NCI-H2081 (cell line): ENCODE measurements at places on chromosomes 12 and 14.

DNA sequence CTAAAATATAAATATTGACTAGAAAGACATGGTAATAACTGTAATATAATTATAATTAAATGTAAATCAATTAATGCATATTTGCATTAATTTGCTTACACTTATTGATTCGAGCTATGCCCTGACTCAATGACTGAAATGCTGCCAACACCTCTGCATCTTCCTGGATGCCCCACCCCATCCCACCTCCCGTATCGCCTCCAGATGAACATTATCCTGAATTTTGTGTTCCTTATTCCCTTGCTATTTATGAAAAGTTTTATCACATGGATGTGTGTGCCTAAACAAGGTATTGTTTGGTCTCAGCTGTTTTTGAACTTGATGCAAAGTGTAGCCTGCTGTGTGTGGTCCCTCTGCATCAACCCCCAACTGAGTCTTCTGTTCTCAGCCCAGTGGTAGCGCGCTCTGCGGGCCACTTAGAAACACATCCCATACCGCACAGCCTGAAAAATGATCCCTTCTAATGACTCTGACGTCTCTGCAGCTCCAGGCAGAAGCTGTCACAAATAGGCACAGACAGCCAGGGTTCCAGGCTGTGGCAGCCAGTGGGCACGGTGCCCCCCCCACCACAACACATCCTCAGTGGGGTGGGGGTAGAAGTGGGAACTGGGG, 96.5 kb downstream of the PRMT8 start:
- DNase-seq, result no peak

DNA sequence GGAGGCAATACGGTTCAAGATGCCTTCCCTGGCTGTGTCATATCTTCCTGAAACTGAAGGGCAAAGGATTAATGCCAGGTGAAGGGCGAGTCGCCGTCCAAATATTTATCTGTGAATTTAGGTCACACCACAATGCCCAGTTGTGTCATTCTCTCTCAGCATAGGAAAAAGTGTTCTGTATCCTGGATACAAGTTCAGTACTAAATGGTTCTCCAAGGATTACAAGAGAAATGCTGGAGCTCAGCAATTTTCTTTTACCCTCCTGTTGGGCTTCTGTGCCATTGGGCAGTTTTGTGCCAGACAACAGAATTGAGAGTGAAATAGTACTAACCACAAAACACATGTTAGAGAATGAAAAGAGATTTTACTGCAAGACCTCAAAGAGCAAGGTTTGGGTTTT, 493.9 kb downstream of the EGLN3 start:
- no peak for DNase-seq

- no peak for DNase-seq
These were observed 26.1 kb upstream of the AACS start for GRCh38 chr12:125038976-125039625.

DNA sequence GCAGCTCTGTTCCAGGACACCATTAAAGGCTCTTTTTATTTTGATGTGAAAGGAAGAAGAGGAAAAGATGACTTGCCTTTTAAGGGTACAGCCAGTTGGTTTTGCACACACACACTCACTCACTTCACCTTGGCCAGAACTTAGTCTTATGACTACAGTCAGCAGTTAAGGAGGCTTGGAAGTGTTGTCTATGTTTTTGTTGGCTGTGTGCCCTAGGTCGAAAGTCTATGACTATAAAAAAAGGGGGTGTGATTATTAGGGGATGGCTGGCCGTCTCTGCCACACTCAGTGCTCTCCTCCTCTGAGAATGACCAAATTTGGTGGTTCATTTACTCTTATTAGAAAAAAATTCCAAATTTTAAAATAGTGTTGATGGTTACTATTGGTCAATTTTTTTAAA, 139.5 kb upstream of the OTX2 start:
- no peak for DNase-seq

DNA sequence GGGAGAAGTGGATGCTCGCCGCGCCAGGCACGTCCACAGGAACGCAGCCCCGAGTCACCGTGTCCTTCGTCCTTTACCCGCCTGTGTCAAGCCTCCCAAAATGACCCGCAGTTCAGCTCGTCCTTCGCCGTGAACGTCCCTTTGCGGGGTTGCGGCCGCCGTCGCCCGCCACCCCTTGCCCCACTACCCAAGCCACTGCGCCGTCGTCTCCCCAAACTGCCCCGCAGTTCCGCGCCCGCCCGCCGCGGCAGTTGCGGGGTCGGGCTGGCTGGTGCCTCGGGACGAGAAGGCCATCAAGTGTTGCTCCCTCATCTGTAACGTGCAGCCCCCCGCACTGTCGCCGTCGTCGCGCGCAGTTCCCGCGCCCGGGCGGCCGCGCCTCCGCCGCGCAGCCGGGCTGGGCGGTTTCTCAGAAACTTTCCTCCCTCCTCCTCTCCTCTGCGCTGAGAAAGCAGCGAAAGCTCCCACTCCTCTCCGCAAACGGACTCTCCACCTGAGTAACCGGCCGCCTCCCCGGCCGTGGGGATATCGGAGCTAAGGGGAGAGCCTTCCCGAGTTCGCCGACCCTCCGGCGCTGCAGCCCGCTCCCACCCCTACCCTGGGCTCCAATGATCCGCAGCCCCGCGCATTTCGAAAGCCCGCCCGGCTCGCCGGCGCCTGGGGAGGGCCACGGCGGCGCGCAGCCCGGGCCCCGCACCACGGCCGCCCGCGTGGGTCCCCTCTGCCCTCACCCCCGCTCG, 6.7 kb downstream of the CDKN1B start:
- DNase-seq, result no peak

DNA sequence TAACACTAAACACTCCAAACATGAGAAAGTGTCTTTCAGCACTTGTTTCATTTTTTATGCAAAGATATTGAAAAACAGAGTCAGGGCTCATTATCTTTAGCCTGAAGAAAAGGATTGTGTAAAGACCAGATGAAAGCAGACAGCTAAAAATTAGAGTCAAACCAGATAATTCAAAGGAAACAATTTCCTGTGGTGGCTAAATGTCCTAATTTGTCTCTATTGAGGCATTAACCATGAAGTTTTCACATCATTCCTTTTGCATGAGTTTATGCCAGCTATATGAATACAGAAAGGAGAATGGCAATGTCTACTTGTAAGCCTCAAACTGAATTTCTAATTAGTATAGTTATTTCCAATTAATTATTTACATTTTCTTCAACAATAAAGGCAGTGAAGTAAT, 338.5 kb downstream of the FSCB start:
- DNase-seq, result no peak

DNA sequence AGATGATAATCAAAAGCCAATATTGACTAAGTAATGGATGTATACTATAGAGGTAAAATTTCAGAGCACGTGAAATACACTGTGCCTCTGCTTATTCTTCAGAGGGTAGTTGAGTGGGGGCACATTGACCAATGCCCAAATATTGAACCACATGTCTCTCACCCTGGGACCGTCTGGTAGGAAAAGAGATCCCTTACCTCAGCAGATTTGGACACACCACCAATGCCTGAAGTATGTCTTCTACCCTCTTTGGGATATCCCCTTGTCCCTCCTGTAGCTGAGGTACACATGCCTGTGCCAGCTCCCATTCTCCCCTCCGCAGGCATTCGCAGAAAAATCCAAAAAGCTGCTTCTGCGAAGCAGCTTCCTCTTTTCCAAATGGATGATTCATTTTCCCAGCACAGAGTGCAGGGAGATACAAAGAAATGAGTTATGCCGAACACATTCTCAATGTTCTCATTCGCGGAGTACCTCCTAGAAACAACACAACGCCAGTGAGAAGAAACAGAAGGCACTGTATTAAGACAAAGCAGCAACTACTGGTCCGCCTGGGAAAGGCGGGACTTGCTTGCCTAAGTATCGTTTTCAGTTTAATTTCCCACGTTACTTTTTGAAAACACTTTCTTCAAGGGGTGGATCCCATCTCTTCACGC, 691 bp downstream of the ZFYVE26 start:
- DNase-seq, result no peak

DNA sequence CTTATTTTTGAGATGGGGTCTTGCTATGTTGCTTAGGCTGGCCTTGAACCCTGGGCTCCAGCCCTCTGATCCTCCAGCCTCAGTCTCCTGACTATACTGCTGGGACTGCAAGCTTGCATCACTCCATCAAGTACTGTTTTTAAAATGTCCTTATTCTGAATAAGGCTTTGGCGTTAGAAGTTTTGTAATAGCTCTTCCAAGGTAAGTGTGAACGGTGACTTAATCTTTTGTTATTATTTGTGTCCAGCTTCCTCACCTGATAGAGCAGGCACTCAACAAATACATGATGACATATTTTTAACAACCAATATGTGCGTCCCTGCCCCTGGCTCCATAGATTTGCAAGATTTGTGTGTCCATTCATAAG, 1.4 kb downstream of the C1RL start:
- no peak for DNase-seq

- peak; percentile 19 for DNase-seq
These were observed 240.6 kb downstream of the CPNE8 start for GRCh38 chr12:38664661-38665269.

DNA sequence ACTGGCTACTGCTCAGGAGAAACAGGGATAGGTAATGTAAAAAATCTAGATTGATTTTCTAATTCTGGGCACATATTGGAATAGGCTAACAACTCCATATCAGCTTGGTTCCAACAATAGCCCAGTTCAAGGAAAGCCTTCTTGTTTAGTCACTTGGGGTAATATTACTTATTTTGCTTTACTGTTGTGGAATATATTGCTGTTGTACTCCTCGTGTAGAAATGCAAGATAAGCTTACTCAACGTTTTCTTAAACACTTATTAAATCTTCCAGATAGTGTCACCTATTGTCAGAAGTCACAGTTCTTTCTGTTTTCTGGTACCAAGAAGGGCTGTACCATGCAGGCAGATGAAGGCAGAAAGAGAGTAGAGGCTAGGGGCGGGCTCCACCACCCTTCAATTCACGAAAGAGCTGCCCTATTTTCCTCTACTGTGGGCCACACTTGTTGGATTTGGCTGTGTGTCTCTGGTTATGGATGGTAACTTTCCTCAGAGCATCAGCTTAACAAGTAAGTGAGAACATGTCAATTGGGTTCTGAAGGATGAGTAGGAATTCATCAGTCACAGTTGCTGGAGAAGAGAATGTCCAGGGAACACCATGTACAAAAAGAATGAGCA, 38.0 kb downstream of the CLMN start:
- DNase-seq, result no peak

GRCh38 chr14:90062822-90063539, 1.2 kb downstream of the KCNK13 start:
- DNase-seq, result no peak

GRCh38 chr12:32476446-32476845, 77.1 kb downstream of the FGD4 start:
- DNase-seq, result no peak

DNA sequence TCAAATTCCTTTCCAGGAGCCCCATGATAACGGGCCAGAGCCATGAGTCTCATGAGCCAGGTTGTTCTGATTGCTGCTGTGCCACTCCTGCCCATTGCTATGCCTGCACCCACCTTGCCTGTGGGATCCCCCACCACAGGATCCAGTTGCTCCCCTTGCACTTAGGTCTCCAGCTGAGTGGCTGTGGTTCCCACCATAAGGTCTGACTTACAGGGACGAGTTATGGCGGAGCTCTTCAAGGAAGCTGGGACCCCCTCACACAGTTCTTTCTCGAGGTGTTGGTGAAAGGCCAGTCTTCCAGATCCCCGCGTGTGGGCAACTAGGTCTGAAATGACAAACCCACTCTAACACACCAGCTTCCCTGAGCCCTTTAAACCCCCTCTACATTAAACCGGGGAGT, 111.9 kb upstream of the C14orf180 start:
- no peak for DNase-seq

DNA sequence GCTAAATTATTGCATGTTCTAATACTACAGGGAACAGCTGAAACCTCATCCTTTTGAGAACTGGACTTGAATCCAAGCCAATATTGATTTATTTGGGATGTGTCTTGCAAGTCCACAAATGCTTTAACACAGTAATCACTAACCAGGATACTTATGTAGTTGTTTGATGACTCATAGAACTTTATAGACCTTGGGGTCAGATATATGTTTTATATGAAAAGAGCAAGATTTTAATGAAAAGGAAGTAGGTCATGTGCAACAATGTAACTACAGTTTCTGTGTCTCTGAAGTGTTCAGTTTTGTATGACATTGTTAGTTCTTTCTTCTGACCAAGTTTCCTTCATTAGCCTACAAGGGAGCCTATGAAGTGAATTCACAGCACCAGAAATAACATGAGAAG, 352.0 kb downstream of the ZFP36L1 start:
- no peak for DNase-seq

DNA sequence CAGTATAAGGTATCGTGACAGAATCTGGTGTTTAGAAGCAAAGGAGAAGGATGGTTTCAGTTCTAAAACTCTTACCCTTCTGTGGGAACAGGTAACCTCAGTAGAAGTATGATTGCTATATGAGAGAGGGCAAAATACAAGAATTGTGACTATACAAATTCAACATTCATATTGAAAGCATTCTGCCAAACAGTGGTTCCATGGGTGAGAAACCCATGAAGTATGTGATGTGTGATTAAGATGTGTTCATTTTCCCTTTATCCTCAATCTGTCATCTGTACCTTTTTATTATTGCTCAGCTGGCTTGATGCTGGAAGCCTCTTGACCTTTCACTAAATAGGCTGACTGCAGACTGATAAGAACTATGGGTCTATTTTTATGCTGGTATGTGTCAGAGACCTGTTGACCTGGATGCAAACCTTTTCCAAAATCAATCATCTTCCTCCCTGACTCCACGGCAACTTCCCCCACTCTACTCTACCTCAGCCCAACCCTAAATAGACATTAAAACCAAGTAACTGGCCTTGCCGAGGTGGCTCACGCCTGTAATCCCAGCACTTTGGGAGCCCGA, 109.6 kb downstream of the STXBP6 start:
- no peak for DNase-seq

DNA sequence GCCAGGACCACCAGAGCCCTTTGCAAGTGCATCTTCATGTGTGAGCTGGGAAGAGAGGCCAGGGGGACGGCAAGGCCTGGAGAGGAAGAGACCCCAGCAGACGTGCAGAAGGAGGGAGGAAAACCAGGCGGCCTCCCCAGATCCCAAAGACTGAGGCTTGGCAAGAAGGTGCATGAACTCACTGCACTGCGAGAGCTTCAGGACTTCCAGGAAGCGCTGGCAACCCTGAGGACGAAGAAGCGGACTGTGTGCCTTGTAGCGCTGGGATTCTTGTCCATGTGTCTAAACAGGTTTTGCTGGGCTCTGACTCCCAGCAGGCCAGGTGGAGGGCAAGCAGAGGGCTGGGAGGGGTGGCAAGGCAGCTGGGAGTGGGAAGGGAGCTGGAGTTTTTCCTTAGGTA, 939 bp downstream of the TGFB3 start:
- no peak for DNase-seq
